Breast epithelium (tissue), 4 donors: ENCODE measurements at places on chromosomes 12 and 14. TPM values are rescaled to one million over a fixed set of nuclear protein-coding genes. Genes with fewer than 3 reads are reported as not detected.

- no peak for DNase-seq
- no peaks in the 10 kb centered on the region for H3K27me3 ChIP-seq
- H3K27ac ChIP-seq, result no peak overlapping the region
- H3K36me3 ChIP-seq, result no peaks in the 10 kb centered on the region
- H3K4me3 ChIP-seq, result no peak overlapping the region
These were observed 866.3 kb downstream of the FSCB start for GRCh38 chr14:43640718-43641267.

GRCh38 chr12:109873653-109874052 lies 6.7 kb downstream of the GLTP start:
- no peaks in the 10 kb centered on the region for H3K36me3 ChIP-seq
- DNase-seq, result no peak
- H3K4me3 ChIP-seq, result no peak overlapping the region
- peak overlapping the region; percentile 62 for H3K27ac ChIP-seq

GRCh38 chr12:46815809-46816208 lies 10.0 kb downstream of the SLC38A4 start:
- H3K4me3 ChIP-seq, result no peak overlapping the region
- H3K4me1 ChIP-seq, result no peaks in the 10 kb centered on the region
- no peak overlapping the region for H3K27ac ChIP-seq

The RGS6 gene
- total RNA-seq, result 4.5 TPM

GRCh38 chr12:54279632-54280467 lies at the start of gene CBX5:
CBX5 (minus strand) TSS chr12:54280122; CDS start chr12:54257650, 22,472 bp downstream.
- peak within 1 kb of the TSS; percentile 76 for H3K4me3 ChIP-seq
- DNase-seq, result peak; percentile 99
- no peaks in the 10 kb centered on the region for H3K36me3 ChIP-seq
- no peaks in the 10 kb centered on the region for H3K27me3 ChIP-seq
- H3K4me1 ChIP-seq, result peaks cover 36% of the 10 kb centered on the region
- H3K27ac ChIP-seq, result peak within 1 kb of the TSS; percentile 96

The ABCD2 gene
- total RNA-seq, result 48.0 TPM

DNA sequence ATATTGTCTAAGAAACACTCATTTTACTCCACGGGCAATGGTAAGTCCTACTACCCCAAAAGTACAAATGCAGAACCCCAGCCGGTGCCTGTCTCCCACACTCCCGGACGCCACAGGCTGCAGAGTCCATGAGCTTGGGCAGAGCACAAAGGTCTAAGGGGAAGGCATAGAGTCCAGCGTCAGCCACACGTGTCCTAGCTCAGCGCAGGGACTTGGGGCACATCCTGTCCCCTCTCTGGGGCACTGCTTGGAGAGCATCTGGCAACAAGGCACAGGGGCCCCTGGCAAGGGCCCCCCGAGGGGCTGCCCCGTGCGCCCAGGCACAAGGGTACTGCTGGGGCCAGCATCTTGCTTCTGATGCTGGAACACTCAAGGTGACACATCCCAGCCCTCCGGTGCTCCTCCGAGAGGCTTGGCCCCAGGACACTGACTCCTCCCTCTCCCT lies 58.4 kb downstream of the BCL11B start:
- H3K4me1 ChIP-seq, result no peaks in the 10 kb centered on the region
- no peak for DNase-seq
- H3K27me3 ChIP-seq, result no peaks in the 10 kb centered on the region
- H3K4me3 ChIP-seq, result no peak overlapping the region
- no peak overlapping the region for H3K27ac ChIP-seq

GRCh38 chr12:114995891-114996290 lies 311.9 kb upstream of the TBX3 start:
- DNase-seq, result no peak
- H3K36me3 ChIP-seq, result no peaks in the 10 kb centered on the region
- H3K4me1 ChIP-seq, result no peaks in the 10 kb centered on the region
- no peaks in the 10 kb centered on the region for H3K27me3 ChIP-seq
- no peak overlapping the region for H3K4me3 ChIP-seq

The SDR9C7 gene
- not detected for total RNA-seq

The DAO gene
- not detected for total RNA-seq

GRCh38 chr12:127125607-127126259 lies 1141.2 kb upstream of the TMEM132C start:
- no peak overlapping the region for H3K4me3 ChIP-seq
- no peaks in the 10 kb centered on the region for H3K36me3 ChIP-seq
- no peaks in the 10 kb centered on the region for H3K4me1 ChIP-seq
- no peak overlapping the region for H3K27ac ChIP-seq

DNA sequence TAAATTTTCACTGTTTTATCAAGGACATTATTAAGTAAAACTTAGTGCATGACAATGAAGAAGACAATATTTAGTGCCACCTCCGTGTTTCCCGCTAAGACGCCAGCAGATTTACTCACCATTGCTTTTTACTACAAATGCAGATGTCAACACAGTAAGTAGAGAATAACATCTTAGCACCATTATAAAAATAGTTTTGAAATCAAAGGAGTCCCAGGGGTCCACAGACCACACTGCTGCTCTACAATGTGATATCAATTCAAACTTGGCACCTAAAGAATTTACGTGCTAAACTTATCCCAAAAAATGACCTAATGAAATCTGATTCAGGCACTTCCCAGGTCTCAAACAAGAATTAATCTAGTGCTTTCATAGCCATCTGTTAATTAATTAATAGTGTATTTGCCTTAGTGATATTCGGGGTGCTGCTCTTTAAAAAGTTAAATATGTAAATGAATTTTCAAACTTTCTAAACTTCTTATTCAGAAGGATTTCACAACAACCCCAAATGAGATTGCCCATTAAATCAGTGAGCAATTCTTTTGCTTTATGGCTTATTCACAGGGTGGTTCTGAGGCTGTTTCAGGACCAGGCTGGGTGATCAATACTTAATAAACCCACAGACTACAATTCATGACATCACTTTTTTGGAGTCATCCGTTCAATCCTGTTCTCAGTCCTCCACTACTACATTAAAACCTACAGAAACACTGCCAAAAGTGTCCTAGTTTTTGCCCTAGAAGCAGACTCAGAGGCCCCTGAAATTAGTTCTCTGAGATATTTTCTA lies 161.3 kb upstream of the LMNTD1 start:
- H3K36me3 ChIP-seq, result no peaks in the 10 kb centered on the region
- no peaks in the 10 kb centered on the region for H3K27me3 ChIP-seq
- no peak overlapping the region for H3K4me3 ChIP-seq
- no peaks in the 10 kb centered on the region for H3K4me1 ChIP-seq
- H3K27ac ChIP-seq, result no peak overlapping the region

DNA sequence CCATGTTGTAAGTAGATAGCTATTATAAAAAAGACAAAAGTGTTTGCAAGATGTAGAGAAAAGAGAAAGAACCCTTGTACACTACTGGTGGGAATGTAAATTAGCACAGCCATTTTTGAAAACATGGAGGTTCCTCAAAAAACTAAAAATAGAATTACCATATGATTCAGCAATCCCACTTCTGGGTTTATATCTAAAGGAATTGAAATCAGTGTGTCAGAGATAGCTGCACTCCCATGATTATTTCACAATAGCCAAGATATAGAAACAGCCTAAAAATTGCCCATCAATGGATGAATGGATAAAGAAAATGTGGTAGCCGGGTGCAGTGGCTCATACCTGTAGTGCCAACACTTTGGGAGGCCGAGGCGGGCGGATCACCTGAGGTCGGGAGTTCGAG lies 9.2 kb downstream of the PSMC6 start:
- H3K4me1 ChIP-seq, result no peaks in the 10 kb centered on the region
- DNase-seq, result no peak
- peaks cover 7% of the 10 kb centered on the region for H3K36me3 ChIP-seq
- H3K27ac ChIP-seq, result no peak overlapping the region

The PPM1H gene
- total RNA-seq, result 13.5 TPM

DNA sequence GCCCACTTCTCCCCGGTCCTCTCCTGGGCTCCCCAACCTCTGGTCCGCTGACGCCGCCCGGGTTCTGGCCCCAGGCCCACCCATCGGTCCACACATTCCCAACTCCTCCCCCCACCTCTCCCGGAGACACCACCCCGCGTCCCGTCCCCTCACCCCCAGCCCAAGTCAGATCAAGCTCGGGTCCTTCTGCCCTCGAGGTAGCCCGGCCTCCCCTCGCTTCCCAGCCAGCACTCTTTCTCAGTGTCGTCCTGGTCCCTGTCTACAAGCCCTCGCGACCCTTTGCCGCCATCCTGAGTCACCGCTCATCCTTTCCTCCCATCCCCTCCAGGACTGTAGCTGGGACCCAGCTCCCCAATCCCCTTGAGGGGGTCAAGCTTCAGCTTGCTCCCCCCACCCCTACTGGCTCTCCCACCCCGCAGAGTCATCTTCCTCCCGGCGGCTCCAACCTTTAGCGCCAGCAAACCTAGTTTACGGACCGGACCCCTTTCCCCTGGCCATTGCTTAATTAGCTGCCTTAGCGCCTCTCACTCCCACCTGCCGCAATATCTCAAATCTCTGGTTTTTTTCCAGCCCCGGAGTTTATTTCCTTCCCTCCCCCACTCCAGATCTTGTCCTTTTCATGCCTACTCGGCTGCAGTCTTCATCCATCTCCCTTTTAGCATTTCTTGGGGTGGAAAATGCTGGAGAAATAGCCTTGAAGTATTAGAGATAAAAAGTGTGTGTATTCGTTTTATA lies 1.1 kb downstream of the PPP4R4 start:
- no peaks in the 10 kb centered on the region for H3K27me3 ChIP-seq
- H3K4me3 ChIP-seq, result peak overlapping the region; percentile 66
- H3K36me3 ChIP-seq, result no peaks in the 10 kb centered on the region
- no peak overlapping the region for H3K27ac ChIP-seq

GRCh38 chr12:100794441-100795173 lies at the start of gene ANO4:
ANO4 (plus strand) TSS chr12:100794776; CDS start chr12:100901786, 107,010 bp downstream.
- no peaks in the 10 kb centered on the region for H3K4me1 ChIP-seq
- no peaks in the 10 kb centered on the region for H3K27me3 ChIP-seq
- no peak for DNase-seq

DNA sequence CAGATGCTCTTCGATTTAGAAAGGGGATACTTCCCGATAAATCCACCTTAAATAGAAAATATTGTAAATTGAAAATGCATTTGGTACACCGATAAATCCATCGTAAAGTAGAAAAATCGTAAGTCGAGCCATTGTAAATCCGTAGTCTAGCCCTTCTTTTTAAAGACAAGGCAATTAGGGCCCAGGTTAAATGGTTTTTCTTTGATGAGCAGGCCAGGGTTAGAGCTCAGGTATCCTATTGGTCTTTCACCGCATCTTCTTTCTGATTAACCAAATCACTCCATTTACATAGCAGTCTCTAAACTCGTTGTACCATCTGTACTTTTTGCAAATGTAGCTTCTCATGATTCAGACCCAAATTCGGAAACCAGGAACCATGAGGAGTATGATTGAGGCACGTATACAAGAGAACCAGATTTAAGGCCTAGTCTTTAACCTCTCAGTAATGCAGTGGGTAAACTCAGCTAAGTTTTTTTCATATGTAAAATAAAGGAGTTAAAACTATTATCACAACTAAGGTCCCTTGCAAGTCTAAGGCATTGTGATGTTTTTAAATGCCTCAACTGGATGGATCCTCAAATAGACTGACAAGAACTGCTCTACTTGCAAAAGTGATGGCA lies 2.2 kb upstream of the YAF2 start:
- no peaks in the 10 kb centered on the region for H3K4me1 ChIP-seq
- H3K27ac ChIP-seq, result no peak overlapping the region
- H3K27me3 ChIP-seq, result no peaks in the 10 kb centered on the region
- DNase-seq, result no peak

- peaks cover 24% of the 10 kb centered on the region for H3K4me1 ChIP-seq
- H3K27ac ChIP-seq, result peak overlapping the region; percentile 65
- no peak overlapping the region for H3K4me3 ChIP-seq
- no peaks in the 10 kb centered on the region for H3K27me3 ChIP-seq
- no peaks in the 10 kb centered on the region for H3K36me3 ChIP-seq
- no peak for DNase-seq
These were observed 29.9 kb downstream of the PPFIBP1 start for GRCh38 chr12:27553941-27554340.

- no peak for DNase-seq
- H3K4me1 ChIP-seq, result no peaks in the 10 kb centered on the region
- no peaks in the 10 kb centered on the region for H3K36me3 ChIP-seq
- no peak overlapping the region for H3K4me3 ChIP-seq
- no peak overlapping the region for H3K27ac ChIP-seq
These were observed 670.9 kb downstream of the DIO2 start for GRCh38 chr14:79540394-79540793.

- H3K4me3 ChIP-seq, result no peak overlapping the region
- no peaks in the 10 kb centered on the region for H3K4me1 ChIP-seq
- no peaks in the 10 kb centered on the region for H3K27me3 ChIP-seq
- no peak overlapping the region for H3K27ac ChIP-seq
- DNase-seq, result no peak
These were observed 92.5 kb downstream of the GPHN start for GRCh38 chr14:66600416-66600815.

- no peak for DNase-seq
- H3K4me1 ChIP-seq, result peaks cover 20% of the 10 kb centered on the region
- no peak overlapping the region for H3K4me3 ChIP-seq
- no peaks in the 10 kb centered on the region for H3K27me3 ChIP-seq
- peak overlapping the region; percentile 89 for H3K27ac ChIP-seq
- no peaks in the 10 kb centered on the region for H3K36me3 ChIP-seq
These were observed 14.4 kb downstream of the SPRYD3 start for GRCh38 chr12:53064613-53065436.

DNA sequence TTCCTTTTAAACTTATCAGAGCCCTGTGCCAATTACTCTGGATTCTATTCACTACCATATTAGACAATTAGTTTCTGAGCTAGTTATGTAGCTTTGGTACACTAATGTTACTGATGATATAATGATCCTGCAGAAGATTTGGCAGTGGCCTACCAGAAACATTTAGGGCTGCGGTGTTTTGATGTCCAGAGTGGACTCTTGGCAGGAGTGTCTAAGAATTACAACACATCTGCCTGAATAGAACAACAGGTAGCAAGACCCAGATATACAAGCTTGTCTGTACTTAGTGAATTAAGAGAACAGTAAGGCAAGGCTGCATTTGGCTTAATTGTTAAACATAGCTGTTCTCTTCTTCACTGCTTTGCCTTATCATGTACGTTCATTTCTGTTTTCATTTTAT lies 691.6 kb upstream of the FBXO33 start:
- no peak overlapping the region for H3K27ac ChIP-seq
- H3K4me1 ChIP-seq, result no peaks in the 10 kb centered on the region
- H3K36me3 ChIP-seq, result no peaks in the 10 kb centered on the region
- H3K4me3 ChIP-seq, result no peak overlapping the region
- H3K27me3 ChIP-seq, result no peaks in the 10 kb centered on the region
- no peak for DNase-seq

GRCh38 chr12:128910629-128911028 lies 57.4 kb downstream of the GLT1D1 start:
- no peak overlapping the region for H3K4me3 ChIP-seq
- H3K27ac ChIP-seq, result no peak overlapping the region
- DNase-seq, result no peak

DNA sequence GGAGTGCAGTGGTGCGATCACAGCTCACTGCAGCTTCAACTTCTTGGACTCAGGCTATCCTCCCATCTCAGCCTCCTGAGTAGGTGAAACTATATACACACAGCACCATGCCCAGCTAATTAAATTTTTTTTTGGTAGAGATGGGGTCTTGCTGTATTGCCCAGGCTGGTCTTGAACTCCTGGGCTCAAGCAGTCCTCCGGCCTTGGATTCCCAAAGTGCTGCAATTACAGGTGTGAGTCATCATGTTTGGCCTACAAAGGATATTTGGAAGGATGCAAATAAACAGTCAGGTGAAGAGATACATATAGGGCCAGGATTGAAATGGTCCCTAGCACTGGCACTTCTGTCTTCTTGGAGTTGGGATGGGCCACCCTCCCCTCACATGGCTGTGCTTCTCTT lies 23.9 kb downstream of the RCOR1 start:
- H3K27ac ChIP-seq, result no peak overlapping the region
- no peak for DNase-seq
- H3K36me3 ChIP-seq, result no peaks in the 10 kb centered on the region
- H3K4me3 ChIP-seq, result no peak overlapping the region
- no peaks in the 10 kb centered on the region for H3K4me1 ChIP-seq

The JAG2 gene
- 15.4 TPM for total RNA-seq
